Stimulated activated effector memory CD8-positive, alpha-beta T cell treated with anti-CD3 and anti-CD28 coated beads, Interleukin-12 subunit alpha, Interleukin-12 subunit beta, amount 100 ng/mL, for 72 hours (primary cell): ENCODE measurements at places on chromosomes 13 and 19.

DNA sequence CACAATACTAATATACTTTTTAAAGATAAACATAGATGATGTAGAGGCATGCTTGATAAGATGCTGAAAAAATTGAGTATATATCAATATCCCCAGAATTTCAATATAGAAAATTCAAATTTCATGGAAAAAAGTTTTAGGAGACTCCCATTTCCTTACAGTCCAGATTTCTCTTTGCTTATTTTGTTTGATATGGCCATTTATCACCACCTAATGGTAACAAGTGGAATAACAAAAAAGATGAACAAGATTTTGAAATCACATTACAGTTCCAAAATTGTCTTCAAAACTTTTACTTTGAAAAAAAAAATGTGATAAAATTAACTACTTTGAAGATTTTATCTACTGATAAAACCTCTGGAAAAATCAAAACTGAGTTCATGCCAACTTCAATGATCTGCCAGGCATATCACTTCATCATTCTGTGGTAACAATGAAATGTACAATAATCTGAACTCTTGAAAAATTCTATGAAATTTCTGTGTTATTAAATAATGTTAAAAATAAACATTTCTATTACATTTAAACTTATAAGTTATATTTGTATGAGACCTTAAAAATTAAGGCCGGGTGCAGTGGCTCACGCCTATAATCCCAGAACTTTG is 17.5 kb downstream of the MIPEP start:
- no peak for DNase-seq

DNA sequence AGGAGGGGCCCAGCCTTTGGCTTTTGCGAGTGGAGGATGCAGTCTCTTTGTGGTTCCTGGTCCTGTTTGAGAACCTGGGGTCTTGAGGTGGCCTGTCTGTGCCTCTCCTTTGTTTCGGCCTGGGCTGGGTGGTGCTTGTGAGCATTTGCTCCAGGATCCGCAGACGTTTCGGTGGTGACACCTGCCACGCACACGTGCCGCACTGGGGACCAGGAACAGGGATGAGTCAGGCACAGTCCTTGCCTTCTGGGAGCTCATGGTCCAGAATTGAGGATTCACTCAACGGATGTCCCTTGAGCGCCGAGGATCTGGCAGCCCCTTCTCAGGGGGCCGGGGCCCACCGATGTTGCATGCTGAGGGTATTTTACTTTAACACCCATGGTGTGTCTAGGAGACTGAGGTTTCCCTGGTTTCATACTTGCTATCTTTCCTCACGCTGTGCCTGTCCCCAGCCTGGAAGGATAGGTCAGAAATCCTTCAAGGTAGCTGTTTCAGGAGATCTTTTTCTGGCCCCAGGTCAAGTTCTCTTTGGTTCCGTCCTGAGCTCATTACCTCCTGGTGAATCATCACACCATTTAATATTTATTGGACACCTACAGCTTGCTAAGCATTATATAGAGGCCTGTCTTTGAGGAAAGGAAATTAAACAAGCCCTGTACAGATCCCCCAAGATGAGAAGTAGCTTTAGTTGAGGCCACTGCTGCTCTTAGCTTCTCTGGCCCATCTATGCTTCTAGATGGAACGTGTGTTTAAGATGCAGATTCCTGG is 5.1 kb downstream of the HDGFL2 start:
- no peak for DNase-seq

- DNase-seq: no peak
These were observed 19.1 kb downstream of the POP4 start for GRCh38 chr19:29625186-29625651.

DNA sequence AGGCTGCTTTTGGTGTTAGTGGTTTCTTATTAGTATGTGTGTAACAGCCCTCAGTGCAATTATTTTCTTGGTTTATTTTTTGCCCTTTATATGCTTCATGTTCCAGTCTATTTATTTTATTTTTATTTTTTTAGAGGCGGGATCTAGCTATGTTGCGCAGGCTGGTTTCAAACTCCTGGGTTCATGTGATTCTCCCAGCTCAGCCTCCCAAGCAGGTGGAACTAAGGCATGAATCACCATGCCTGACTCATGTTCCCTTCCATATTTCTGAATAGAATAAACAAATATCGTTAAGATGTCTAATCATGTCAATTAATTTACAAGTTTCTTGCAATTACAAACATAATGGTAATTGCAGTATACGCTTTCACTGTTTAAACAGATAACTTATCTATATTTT is 11.7 kb downstream of the SKA3 start:
- no peak for DNase-seq

- no peak for DNase-seq
These were observed 888 bp downstream of the GPR18 start for GRCh38 chr13:99257291-99257690.

- DNase-seq: no peak
These were observed 392.6 kb downstream of the KLF5 start for GRCh38 chr13:73451221-73452029.
